ENCODE measurements at places on chromosomes 7 and 10.

DNA sequence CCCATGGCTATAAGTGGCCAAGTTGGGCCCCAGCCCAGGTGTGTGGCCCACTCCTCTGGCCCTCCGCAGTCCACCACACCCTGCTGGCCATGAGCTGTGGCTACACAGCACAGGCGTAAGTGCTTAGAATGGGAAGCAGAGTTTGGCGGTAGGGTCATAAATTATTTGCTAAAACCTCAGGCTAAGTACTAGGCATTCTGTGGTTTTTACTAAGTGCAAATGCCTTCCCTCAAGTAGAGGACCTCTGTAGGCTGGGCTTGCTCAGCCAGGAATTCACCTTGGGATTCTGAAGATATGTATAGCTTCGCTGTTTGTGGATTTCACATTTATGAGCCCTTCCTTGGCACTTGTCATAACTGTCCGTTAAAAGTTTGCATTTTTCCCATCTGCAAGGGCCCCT is 44.8 kb upstream of the LOXL4 start:
- no peak for DNase-seq

GRCh38 chr7:158281441-158281840 is 306.2 kb downstream of the PTPRN2 start:
- DNase-seq, result no peak

DNA sequence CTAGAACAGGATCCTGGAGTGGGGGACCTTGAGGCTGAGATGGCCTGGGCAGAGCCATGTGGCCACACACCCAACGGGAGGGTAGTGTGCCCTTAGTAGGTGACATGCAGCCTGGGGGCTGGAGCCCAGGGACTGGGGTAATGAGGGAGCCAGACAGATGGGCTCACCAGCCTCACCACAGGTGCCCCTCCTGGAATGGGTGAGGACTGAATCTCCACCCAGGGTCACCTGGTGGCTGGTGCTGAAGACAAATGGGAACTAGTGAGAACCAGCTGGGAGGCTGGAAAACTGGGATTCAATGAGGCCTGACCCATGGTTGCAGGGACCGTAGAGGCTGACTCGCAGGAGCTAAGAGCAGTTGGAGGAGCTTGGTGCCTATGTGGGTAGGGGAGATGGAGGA is 6.1 kb downstream of the ZP3 start:
- no peak for DNase-seq

DNA sequence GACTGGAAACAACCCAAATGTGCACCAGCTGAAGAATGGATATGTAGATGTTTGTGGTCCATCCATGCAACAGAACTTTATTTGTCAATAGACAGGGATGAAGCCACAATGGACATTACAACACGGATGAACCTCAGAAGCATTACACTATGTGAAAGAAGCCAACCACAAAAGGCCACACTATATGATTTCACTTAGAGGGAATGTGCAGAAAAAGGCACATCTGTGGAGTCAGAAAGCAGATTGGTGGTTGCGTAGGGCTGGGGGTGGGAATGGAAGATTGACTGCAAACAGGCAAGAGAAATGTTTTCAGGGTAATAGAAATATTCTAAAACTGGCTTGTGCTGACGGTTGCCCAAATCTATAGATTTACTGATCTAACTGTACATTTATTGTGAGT is 34.3 kb upstream of the WASHC2A start:
- DNase-seq, result no peak

DNA sequence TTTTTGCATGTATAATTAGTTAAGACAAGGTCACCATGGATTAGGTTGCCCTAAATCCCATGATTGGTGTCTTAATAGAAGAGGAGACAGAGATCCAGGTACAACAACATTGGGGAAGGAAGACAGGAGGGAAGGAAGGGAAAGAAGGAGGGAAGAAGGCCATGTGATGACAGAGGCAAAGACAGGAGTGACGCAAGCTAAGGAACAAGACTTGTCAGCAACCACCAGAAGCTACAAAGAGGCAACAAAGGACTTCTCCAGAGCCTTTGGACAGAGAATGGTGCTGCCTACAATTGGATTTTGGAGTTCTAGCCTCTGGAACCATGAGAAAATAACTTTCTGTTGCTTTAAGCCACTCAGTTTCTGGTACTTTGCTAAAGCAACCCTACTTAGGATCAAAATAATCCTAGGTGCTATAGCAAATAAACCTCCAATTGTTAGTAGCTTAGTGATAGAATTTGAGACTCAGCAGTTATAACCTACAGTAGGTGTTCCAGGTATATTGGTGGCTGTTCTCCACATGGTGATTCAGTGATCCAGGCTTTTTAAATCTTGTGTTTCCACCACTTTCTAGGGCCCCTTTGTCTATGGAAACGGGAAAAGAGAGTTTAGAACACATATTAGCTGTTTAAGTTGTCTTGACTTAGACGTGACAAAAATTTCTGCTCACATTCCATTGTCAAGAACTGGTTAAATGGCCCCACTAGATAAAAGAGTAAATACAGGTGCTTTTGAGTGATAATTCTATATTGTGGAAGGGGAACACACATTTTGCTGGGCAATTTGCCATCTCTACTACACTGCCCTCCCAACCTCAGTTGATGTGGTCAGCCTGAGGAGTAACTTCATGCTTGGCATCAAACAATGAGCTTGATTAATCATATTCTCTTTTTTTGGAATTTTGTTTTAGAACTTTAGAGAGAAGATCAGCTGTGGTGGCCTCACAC is 70.5 kb upstream of the SP4 start:
- no peak for DNase-seq

- no peak for DNase-seq
Measured at GRCh38 chr10:116044801-116045248, 228.2 kb downstream of the GFRA1 start.

- DNase-seq, result no peak
Measured at GRCh38 chr10:50622706-50623662, 772 bp downstream of the SGMS1 start.

DNA sequence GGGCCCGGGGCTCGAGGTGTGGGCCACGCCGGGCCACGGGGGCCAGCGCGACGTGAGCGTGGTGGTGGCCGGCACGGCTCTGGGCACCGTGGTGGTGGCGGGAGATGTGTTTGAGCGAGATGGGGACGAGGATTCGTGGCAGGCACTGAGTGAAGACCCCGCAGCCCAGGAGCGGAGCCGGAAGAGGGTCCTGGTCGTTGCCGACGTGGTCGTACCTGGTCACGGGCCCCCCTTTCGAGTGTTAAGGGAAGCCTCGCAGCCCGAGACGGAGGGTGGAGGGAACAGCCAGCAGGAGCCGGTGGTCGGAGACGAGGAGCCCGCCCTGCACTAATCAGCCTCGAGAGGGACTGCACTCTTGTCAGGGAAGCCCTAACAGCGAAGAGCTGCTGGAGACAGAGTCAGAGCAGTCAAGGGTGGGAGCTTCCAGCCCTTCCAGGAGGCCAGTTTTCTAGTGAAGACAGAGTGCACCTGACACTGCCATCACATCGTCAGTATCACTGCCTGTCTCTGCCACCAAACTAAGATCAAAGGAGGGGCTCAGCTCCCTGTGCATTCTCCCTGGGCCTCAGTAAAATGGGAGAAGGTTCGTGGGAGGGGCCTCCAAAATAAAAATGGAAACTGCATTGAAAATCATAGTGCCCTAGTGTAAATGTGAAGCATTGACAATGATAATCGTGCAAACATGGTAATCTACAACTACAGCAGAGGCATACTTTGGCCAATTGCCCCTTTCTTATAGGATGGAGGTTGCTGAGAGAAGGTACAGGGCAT is 1.3 kb downstream of the MBLAC1 start:
- DNase-seq, result no peak

DNA sequence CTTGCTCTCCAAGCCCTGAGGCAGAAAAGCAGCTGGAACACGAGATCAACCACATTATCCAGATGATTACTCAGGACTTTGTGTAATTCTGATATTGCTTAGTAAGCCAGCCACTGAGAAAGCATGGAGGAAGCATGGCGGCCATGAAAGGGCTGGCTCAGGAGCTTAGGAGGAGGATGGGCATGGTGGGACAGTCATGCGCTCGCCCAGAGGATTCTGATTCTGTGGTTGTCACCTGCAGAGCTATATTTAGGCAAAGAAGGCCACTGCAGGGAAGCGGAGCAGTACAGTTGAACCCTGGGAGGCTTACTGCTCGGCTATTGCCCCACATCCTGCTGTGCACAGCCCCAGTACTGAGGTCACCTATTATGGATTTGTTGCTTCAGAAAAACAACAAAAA is 128.8 kb upstream of the DNAJB12 start:
- DNase-seq, result no peak

Measured in stimulated activated CD8-positive, alpha-beta memory T cell treated with anti-CD3 and anti-CD28 coated beads, Interleukin-4, amount 100 ng/mL, for 1 hour (primary cell).